H1 (cell line): ENCODE measurements at places on chromosomes 5 and 9. TPM values are rescaled to one million over a fixed set of nuclear protein-coding genes. Genes with fewer than 3 reads are reported as not detected.

Gene BAAT
- 0.17 TPM in 1 of 2 replicates, not detected in the other for total RNA-seq

DNA sequence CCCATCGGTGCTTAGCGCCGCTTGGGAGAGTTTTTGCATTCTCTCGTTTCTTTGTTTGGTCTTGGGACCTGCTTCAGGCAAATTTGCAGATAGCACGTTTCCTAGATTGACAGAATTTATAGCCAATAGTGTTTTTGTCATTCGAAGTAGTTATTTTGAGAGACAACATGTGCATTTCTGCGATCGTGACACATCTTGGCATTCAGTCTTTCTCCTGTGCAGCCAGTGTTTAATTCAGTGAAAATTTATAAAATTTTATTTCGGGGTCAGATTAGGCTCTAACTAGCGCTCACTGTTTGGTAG is 830 bp downstream of the PRRC1 start:
- no peak for DNase-seq

DNA sequence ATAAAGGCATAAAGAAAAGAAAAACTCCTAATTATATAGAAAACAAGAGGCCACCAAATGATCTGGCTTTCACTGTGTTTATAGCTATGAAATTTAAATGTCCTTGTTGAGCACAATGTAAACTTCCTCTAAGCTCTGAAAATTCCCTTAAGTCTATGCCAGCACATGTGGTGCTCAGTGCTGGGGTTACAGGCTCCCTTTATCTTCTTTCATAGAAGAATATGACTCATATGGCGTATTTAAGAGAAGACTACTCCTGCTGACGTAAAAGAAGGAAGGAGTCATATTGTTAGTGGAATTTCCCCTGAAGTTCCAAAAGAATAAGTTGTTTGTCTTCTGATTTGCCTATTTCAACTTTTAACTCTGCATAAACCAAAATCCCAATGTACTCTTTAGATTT is 30.4 kb downstream of the RNF145 start:
- DNase-seq: no peak

Gene GARNL3
- 17.3 and 18.3 TPM in 2 replicates for total RNA-seq

DNA sequence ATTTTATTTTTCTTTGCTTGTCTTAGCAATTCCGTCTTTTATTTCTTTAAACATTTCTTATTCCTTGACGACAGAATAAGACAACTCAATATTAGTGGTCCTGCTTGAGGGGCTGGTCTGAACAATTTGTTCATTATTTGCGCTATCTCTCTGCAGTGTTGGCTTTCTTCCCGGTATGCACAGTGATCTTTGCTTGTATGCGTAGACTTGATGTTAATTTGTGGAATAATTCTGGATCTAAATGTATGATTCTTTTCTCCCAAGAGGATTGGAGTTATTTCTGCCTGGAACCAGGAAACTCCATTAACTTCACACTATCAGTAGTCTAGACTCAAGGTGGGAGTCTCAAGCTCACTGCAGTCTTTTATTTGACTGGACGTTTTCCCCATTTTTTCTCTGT is 80.4 kb downstream of the KDM4C start:
- no peak for DNase-seq

DNA sequence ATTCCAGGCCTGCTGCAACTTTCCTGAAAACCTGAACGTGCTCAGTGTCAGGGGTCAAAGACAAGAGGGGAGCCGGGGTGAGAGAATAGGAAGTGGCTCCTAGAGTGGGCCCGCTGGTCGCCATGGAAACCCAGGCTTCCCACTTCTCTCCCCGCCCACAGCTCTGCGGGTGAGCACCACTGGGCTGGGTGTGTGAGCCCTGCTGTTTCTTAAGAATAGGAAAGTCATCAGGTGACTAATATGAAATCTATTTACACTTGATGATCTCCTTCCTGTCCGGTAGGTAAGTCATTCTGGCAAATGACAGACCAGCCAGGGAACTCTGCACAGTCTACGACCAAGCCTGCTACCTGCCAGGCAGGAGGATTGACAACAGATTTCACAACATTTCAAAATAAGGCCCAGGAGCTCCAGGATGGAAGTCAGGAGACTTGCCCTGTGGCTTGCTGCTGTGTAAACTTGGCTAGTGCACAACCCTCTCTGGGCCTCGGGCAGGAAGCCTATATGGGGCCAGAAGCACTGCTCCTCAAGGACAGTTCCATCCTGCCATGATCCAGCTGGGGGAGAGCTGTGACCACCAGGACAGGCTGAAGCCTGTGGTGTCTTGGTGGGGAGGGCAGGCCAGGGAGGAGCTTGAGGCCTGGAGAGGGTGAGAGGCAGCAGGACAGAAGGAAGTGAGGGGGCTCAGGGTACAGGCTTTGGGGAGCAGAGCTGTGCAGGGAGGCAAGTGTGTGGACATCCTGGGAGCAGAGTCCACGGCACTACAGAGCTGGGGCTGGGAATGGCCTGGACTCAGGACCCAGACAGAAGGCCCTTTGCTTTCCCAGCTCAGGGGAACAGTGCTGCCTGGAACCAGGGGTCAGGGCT is 60.6 kb downstream of the SHB start:
- no peak for DNase-seq

Gene C1QTNF2
- 1.0 and 1.3 TPM in 2 replicates for total RNA-seq

GRCh38 chr5:57176350-57176857 is 2.5 kb downstream of the GPBP1 start:
- DNase-seq: no peak

DNA sequence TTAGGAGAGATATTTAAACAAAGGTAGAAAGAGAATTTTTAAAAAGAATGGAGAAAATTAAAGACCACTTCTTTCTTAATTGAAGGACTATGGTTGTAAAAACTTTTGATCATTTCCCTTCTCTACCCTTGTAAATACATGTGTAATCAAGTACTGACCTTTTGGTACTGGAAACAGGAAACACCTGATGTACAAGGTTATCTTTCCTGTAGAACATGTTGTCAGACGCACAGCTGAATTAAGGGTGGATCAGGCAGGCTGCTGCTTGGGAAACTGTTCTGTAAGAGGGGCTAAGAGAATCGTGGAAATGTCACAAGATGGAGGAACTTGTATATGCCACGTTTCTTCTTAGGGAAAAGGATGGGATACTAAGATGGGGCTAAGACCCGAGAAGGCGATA is 341.6 kb downstream of the ZNF608 start:
- DNase-seq: no peak

Gene CNTLN
- 10.5 and 10.8 TPM in 2 replicates for total RNA-seq

Gene TMEM215
- total RNA-seq: 0.36 and 0.67 TPM in 2 replicates

- DNase-seq: no peak
Observed at GRCh38 chr5:170307575-170308465, 10.2 kb upstream of the LCP2 start.

GRCh38 chr5:157713830-157714595 is 17.2 kb upstream of the THG1L start:
- no peak for DNase-seq

- DNase-seq: no peak
Observed at GRCh38 chr9:129077236-129077635, 3.7 kb upstream of the DOLPP1 start.

DNA sequence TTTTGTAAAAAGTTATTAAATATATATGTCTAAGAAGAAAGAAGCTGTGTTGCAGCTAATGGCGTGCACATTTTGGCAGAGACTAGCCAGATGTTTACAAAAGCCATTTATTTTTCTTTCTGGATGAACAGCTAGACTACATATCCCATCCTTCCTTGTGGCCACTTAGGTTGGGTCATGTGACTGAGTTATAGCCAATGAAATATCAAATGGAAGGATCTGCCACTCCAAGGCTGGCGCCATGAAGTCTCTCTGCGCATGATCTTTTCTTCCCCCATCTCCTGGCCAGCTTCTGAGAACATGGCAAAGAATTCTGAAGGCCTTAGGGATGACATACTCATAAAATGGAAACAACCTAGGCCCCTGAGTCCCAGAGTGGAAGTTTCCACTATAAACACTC is 244.2 kb upstream of the DAB2 start:
- DNase-seq: no peak

- no peak for DNase-seq
Observed at GRCh38 chr9:79651251-79651795, 79.6 kb downstream of the TLE4 start.

DNA sequence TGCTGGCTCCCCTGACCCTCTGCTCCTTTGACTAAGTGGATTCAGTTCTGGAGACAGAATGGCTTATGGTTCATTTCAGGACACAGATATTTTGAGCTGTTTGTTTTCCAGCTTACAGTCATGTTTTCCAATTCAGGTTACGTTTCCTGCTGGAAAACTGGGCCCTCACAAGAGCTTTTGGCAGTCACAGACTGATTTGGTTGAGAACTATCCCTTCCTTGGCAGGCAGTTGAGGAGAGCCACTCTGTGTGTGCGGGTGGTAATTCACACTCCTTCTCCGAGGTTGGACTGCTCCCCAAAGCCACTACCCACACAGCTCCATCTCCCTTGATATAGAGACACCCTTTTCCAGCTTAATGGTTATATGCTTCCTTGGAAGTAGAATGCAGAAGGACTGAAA is 534.5 kb downstream of the TMEM38B start:
- DNase-seq: no peak

- no peak for DNase-seq
Observed at GRCh38 chr5:61823781-61824180, 482.2 kb upstream of the KIF2A start.

- DNase-seq: peak; percentile 74
Observed at GRCh38 chr9:117034866-117035265, 347.8 kb downstream of the TRIM32 start.

GRCh38 chr9:136383436-136383835 is 10.0 kb upstream of the CARD9 start:
- DNase-seq: no peak

Gene OTULINL
- total RNA-seq: 7.7 and 8.3 TPM in 2 replicates

- no peak for DNase-seq
Observed at GRCh38 chr5:40904994-40905306, 4.3 kb upstream of the C7 start.

GRCh38 chr9:35700031-35700430 is 10.3 kb upstream of the TPM2 start:
- no peak for DNase-seq

Gene CDC20B
- total RNA-seq: not detected in 2 replicates

DNA sequence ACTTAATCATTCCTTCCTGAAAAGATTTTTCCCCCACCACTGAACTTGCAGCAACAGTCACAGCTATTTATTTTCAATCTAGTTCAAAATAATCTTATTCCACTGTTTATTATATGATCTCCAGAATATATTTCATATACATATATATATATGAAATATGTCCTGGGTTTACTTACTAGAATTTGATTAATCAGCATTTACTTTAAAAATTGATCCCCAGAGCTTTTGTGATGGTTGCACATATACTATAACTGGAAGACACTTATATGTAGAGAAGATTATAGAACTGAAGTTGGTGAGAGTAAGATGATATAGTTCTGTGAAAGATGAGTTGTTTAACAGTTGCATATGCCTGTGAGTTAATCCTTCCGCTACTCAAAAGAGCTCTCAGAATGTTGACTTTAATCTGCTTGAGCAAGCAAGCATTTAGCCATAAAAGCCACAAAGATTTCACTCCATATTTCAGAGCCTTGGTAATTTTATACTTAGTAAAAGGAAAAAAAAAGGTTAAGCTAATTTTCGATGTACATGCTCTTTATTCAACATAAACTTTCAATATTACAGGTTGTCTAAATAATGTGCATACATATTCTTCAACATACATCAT is 399.3 kb upstream of the CDH9 start:
- DNase-seq: no peak

DNA sequence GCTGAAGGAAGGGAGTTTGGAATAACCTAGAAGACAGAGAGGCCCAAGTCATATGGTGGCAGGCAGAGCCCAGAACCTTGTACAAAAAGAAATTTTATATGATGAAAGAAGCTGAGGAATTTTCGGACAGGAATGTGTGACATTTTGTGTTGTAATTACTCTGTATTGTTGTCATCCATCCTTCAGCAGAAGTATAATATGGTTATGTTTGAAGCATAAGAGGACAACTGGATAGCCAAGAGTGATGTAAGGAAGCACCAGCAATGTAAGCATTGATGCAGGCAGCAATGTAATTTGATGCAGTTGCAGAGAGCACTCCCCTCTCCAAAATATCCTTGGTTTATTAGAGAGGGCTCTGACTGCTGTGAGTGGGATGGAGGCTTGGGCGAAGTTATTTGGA is 19.1 kb upstream of the SNX2 start:
- DNase-seq: no peak

Gene HRCT1
- not detected in 2 replicates for total RNA-seq
